ENCODE measurements at places on chromosomes 16 and 17.

- DNase-seq, result no peak
Observed at GRCh38 chr16:88965411-88965810, 11.6 kb downstream of the CBFA2T3 start.

- DNase-seq, result no peak
Observed at GRCh38 chr17:32878211-32878610, 1.3 kb upstream of the MYO1D start.

DNA sequence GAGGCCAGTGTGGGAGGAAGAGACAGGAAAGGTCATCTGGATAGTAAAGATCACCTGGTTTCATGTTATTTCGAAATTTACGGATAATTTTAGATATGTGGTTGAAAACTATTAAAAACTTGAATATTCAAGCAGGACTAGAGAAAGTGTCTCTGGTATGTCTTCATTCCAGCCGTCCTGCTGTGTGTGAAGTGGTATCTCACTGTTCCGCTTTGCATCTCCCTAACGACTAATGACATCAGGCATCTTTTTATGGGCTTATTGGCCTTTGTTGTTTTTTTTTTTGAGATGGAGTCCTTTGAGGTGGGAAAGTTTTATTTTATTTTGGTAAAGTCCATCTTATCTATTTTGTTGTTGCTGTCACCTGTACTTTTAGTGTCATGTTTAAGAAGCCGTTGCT is 214.4 kb upstream of the CHMP6 start:
- no peak for DNase-seq

DNA sequence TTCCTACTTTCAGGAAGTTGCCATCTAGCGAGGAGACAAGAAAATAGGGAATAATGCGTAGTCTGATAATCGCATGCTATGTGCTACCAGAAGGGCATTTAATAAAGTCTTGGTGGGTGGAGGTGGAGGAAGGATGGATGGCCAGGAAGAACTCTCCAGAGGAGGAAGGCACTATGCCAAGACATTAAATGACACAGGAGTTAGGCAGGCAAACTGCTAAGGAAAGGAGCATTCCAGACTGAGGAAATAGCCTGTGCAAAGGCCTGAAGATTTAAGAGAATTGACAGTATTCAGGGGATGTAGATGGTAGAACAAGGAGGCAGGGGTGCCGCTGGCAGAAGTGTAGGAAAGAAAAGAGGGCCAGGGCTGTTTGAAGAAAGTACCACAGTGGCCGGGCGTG is 19.3 kb upstream of the ARHGAP44 start:
- DNase-seq, result no peak

DNA sequence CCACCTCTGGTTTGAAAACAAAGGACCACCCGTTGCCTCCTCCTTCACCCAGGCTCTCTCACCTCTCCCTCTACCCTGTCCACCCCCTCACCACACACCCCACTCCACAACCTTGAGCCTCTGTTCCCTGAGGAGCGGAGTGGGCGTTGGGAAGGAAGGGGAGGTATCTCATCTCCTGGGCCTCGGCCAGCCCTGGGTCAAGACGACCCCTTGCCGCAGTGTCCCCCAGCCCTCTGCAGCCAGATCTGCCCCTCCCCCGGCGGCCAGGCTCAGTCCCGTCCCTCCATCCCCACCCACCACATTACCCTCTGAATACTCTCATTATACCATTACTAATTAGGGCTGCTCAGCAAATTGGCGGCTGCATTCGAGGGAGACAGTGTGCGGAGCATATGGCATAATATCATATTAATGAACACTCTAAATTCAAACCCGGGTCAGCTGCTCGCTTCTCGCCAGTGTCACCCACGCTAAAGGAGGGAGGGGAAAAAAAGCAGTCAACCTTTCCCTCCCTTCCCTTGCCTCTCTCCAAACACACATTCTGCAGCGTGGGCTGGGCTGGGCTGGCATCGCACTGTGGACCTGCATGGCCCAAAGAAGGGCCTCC is 123.2 kb upstream of the LHX1 start:
- no peak for DNase-seq

GRCh38 chr16:74896389-74897370 is 88.2 kb downstream of the WDR59 start:
- DNase-seq, result no peak

DNA sequence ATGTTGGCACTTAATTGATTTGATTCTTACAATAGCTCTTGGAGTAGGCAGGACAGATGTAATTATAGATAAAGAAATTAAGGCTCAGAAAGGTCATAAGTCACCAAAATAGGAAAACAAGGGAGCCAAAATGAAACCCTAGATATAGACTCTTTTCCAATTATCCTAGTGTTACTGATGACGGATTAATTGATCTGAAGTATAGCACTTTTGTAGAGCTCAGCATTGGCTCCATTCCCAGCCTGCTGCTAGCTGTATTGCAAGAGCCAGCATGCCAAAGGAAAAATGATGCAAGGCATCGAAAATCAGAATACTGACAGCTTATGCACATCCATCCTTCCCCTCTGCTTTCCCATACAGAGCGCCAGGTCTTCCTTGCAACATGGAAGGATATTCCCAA is 21.6 kb upstream of the RASL10B start:
- DNase-seq, result no peak

DNA sequence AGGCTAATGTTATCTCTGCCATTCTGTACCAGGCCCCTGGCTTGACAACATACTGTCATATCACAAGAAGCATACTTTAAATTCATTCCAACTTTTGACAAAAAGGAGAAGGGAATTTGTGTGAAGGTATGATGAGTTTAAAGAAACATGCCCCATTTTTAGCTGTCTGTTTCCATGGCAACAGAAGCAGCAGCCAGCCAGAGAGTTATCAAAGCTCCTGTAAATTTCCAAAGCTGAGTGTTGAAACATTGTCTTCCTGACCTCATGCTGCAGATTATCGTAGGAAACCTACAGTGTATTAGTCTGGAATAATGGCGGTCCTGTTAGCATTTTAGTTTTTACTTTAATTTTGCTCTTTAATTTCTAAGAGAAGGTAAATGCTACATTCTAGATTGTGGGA is 124.9 kb downstream of the MRTFB start:
- DNase-seq, result no peak

DNA sequence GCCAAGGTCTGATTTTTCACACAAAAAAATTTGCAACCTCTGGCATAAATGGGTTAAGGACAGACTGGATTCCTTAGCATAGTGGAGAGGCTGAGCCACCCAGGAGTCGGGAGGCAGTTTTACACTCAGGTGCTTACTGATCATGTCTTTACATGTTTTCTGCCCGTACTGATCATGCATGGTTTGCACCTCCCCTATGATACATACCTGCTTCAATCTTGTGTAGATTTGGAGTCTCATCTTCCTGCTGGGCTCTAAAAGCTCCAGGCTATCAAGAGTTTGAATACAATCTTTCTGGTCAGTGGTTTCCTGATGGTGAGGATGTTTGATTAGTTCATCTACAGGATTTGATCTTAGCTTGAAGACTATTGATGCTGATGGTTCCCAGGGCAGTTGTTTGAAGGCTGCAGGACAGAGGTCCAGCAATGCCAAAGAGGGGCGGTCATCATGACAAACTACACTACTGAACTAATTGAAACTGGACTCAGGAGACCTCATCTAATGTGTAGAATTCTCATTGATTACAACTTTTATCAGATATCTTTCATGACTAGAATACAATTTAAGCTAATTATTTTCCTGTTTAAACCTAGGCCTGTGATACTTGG is 6.9 kb downstream of the C1QBP start:
- DNase-seq, result no peak

GRCh38 chr17:17754719-17755686 is 73.7 kb downstream of the RAI1 start:
- no peak for DNase-seq

- no peak for DNase-seq
Observed at GRCh38 chr16:49338611-49339265, 34.9 kb upstream of the C16orf78 start.

DNA sequence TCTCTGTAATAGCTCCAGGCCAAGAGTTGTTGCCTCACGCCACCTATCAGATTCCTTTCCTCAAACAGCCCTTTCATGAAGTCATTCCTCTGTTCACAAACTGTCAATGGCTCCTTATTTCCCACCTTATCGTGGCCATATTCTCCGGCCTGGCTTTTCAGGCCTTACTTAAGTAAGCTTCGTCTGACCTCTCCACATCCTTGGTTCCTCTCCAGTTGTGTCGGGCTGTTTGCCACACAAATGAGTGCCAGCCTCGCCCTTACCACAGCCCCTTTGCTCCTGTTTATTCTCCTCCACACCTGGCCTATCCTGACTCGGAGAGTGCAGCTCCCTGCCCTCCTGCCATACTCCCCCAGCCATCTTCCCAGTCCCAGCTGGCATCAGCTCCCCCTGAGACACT is 2.0 kb downstream of the TP53I13 start:
- no peak for DNase-seq

- no peak for DNase-seq
Observed at GRCh38 chr17:43359469-43360110, 39.2 kb upstream of the ARL4D start.

GRCh38 chr16:81586417-81586816 is 141.8 kb downstream of the CMIP start:
- no peak for DNase-seq

- no peak for DNase-seq
Observed at GRCh38 chr17:67203818-67204217, 41.2 kb downstream of the HELZ start.

Data from HL-60 (cell line).